ENCODE measurements at places on chromosomes 4 and X. TPM values are rescaled to one million over a fixed set of nuclear protein-coding genes. Genes with fewer than 3 reads are reported as not detected.

CCSER1 gene
- total RNA-seq, result 0.39 TPM

HNRNPD gene
- total RNA-seq, result 72.0 TPM

MAGEA12 gene
- not detected for total RNA-seq

DRP2 gene
- total RNA-seq, result 0.11 TPM

SYTL4 gene
- 0.39 TPM for total RNA-seq

NAP1L2 gene
- total RNA-seq, result 1.1 TPM

CXCL11 gene
- 1.2 TPM for total RNA-seq

CT83 gene
- not detected for total RNA-seq

FAM149A gene
- not detected for total RNA-seq

BLOC1S4 gene
- 25.3 TPM for total RNA-seq

FAM193A gene
- total RNA-seq, result 8.9 TPM

GLA gene
- 39.7 TPM for total RNA-seq

All from hair follicular keratinocyte (primary cell).